Retinal pigment epithelial cell (primary cell): ENCODE measurements at places on chromosomes 4 and X.

DNA sequence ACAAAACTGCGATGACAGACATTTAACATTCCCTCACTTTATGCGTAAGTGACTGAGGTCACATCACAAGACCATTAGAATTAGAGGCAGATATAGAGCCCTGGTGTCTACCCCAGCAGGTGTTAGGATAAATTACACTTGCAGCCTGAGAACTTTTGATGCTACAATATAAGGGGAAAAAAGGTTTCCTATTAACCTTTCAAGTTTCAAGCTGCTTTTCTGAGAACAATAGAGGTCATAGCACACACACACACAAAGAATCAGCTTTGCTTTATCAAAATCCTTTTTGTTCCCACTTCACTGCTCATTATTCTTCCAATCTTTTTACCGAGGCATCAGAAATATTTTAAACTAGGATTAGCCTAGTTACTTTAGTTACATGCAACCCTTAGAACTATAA lies 119.8 kb downstream of the COL25A1 start:
- DNase-seq, result no peak

GRCh38 chr4:37978248-37978924 lies 18.2 kb downstream of the PTTG2 start:
- no peak for DNase-seq

DNA sequence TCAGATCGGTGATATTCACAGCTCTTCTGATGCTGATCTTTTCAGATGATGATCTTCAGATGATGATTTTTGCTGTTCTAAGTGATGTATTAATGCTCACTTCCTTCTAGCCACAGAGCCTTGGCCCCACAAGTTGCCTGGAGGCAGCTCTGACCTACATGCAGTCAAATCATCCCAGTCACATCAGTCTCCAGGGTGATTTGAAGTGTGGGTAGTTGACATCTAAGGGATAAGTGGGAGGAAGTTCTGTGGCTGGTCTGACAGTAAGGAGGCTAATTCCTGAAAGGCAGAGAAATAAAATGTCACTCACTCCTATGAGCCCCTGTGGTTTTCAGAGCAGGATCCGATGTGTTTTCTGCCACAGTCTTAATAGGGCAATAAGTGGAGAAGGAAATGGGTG lies 79.8 kb upstream of the RPL34 start:
- no peak for DNase-seq

GRCh38 chr4:26804925-26805324 lies 55.7 kb upstream of the STIM2 start:
- no peak for DNase-seq

DNA sequence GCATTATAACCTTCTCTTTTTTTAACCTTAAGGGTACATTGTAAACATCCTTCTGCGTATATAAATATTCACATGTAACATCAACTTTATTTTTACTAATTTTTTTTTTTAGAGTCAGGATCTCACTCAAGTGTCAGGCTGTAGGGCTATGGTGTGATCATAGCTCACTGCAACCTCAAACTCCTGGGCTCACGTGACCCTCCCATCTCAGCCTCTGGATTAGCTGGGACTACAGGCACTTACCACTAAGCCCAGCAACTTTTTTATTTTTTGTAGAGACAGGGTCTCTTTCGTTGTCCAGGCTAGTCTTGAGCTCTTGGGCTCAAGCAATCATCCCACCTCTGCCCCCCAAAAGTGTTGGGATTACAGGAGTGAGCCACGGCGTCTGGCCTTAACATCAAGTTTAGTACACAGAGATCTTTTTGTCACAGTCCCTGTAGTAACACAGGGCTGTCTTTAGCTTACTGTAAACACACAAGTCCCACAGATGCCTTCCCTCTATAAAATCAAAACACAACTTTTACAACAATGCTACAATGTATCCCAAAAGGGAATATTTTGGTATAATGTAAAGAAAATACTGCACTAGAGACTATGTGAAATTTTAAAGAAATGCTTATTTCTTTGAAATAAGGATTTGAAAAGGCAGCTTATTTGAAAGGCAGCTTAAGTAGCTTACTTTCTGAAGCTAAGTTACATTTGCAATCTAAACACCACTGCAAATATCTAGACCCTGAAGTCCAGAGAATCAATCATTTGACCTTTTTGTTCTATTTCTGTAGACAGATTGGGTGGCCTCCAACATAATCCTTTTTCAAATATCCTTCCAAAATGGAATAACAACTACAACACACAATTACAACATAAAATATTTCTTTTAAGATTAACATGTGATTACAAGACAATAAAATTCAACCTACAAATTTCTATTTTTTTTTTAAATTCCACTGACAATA lies 116.0 kb downstream of the APBB2 start:
- DNase-seq, result no peak

- no peak for DNase-seq
Measured at GRCh38 chrX:136228839-136229207, 22.4 kb downstream of the MAP7D3 start.

DNA sequence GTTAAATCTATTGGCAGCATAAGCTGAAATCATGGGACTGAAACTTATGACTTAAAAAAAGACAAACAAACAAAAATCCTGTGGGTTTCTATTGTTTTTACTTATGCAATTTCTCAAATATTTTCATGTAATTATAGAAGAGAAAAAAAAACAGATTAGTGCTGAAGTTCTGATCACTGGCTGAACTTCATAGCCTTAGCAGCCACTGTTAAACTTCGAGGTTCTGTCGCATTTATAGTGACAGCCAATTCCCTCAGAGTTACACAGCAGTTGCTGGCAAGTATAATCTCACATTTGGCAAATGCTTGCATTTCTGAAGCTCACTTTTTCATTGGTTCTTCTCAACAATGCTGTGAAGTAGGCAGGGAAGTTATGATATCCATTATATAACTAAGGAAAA lies 748.9 kb upstream of the MAGEB2 start:
- DNase-seq, result peak; percentile 73
